Progenitor cell of endocrine pancreas (in vitro differentiated cells): ENCODE measurements at places on chromosomes 2 and 18.

GRCh38 chr2:236566596-236566995, 3.0 kb upstream of the ACKR3 start:
- no peak for DNase-seq

GRCh38 chr2:23767876-23768621, 158.9 kb downstream of the ATAD2B start:
- DNase-seq, result no peak

DNA sequence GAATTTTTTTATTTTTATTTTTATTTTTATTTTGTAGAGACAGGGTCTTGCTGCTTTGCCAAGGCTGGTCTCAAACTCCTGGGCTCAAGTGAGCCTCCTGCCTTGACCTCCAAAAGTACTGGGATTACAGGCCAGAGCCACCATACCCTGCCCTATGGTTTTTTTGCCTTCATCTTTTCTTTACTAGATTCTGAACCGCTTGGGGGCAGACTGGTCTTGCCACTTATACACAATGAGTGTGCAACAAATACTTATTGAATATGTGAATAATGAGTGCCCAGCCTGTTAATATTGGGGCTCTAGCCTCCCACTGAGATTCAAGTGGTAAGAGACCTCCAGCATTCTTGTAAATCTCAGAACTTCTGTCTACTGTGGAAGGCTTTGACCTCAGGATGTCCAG, 3.9 kb downstream of the NCK2 start:
- no peak for DNase-seq

DNA sequence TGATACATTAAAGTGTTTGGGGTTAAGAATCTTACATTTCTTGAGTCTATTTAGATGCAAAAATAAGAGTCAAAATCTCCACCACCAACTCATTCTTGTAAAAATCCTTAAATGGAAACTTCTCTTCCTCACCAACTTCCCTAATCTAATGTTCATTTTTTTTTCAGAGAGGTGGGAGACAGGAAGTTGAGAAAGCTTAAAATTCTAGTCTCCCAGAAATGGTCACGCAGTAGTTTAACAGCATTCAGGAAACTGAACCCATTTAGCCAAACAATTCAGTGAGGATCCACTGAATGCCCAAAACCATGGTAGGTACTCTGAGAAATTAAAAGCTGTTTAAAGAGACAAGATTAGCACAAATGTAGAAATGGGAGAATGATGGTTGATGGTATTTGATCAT, 69.0 kb downstream of the TXNL1 start:
- no peak for DNase-seq

DNA sequence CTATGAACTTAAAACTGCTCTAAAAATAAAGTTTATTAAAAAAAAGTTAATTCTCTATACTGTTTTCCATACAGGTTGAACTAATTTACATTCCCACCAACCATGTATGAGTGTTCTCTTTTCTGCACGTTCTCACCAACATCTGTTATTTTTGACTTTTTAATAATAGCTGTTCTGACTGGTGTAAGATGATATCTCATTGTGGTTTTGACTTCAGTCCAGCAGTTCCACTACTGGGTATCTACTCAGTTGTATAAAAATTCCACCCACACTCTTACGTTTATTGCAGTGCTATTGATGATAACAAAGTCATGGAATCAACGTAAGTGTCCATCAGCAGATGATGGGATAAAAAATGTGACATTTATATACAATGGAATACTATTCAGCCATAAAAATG, 33.7 kb downstream of the SPAG16 start:
- DNase-seq, result no peak

DNA sequence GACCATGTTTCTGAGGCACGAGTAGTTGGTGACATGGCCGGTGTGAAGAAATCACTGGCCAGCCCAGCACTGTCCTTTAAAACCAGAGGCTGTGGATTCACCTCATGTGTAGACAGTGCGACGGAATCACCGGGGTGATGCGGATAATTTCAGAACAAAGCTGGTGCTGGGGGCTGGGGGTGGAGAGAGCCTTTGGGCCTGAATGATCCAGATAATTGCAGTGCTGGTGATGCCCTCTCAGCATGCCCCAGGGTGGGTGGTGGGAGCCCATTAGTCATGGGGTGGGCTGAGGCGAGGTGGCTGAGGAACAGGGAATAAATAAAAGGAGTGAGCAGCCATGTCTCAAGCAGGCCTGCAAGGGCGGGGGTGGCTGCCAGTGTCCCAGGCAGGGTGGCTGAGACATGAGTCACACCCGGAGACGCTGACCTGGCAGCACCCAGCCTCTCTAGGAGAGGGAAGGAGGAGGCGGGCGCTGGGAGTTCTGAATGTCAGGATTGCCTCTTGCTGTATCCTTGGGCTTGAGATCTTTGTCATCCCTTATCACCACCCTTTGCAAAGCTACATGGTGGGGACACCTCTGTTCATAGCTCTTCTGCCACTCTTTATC, 151.1 kb upstream of the MSH6 start:
- DNase-seq, result no peak

GRCh38 chr2:215790523-215791421, 222.6 kb downstream of the MREG start:
- DNase-seq, result no peak

GRCh38 chr2:96927405-96928171, 57.7 kb upstream of the SEMA4C start:
- DNase-seq, result no peak

GRCh38 chr2:213175673-213176247, 24.3 kb upstream of the IKZF2 start:
- DNase-seq, result no peak
